Amniotic stem cell (primary cell): ENCODE measurements at places on chromosomes 6 and 20.

- no peak for DNase-seq
Measured at GRCh38 chr6:52418606-52419005, 1.5 kb upstream of the EFHC1 start.

DNA sequence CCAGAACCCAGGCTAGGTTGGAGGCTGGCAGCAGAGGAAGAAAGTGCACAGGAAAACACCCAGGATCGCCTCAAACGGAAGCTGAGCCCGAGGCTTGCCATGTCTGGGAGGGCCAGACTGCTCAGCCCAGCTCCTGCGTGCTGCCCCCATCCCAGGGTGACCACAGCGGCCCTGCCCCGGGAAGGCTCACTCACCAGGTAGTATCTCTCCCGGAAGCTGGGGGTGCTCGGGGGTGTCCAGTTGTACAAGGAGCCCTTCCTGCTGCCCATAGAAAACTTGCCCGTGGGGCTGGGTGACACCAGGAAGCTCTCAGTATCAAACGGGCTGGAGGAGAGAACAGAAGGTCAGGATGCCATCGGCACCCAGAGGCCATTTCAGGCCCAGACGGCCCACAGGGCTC is 86.9 kb downstream of the RIPOR3 start:
- no peak for DNase-seq

DNA sequence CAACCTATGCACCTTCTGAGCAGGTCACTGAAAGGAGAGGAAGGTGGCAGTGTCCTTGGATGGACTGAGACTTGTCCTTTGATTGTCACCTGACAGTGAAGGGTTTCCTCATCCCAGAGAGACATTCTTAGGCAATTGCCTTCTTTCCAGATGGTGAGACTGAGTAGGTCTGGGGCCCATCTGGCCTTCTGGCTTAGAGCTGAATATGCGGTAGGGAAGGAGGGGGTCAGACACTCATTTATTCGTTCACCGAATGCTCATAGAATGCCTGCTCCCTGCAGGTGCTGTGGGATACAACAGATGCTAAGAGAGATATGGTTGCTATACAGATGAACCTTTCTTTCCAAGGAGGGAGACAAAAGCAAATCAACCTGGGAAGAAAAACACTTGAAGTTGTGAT is 76.8 kb downstream of the BMP6 start:
- DNase-seq = no peak

- DNase-seq = no peak
Measured at GRCh38 chr6:112184951-112185350, 69.4 kb downstream of the LAMA4 start.

GRCh38 chr20:64038565-64039292 is 2.7 kb downstream of the C20orf204 start:
- DNase-seq = no peak

GRCh38 chr6:75460681-75461080 is 32.9 kb downstream of the FILIP1 start:
- DNase-seq = no peak

GRCh38 chr20:59007665-59008511 is 834 bp upstream of the CTSZ start:
- no peak for DNase-seq

- no peak for DNase-seq
Measured at GRCh38 chr6:135854799-135855198, 3.3 kb downstream of the PDE7B start.

- DNase-seq = no peak
Measured at GRCh38 chr20:47241345-47241781, 115.1 kb downstream of the ZMYND8 start.

- DNase-seq = no peak
Measured at GRCh38 chr20:57583289-57584257, 22.7 kb downstream of the PCK1 start.

- no peak for DNase-seq
Measured at GRCh38 chr20:49893242-49894072, 21.9 kb downstream of the SPATA2 start.

- no peak for DNase-seq
Measured at GRCh38 chr6:169665289-169665688, 36.5 kb downstream of the WDR27 start.

GRCh38 chr20:48178633-48179032 is 393.4 kb upstream of the SULF2 start:
- no peak for DNase-seq

DNA sequence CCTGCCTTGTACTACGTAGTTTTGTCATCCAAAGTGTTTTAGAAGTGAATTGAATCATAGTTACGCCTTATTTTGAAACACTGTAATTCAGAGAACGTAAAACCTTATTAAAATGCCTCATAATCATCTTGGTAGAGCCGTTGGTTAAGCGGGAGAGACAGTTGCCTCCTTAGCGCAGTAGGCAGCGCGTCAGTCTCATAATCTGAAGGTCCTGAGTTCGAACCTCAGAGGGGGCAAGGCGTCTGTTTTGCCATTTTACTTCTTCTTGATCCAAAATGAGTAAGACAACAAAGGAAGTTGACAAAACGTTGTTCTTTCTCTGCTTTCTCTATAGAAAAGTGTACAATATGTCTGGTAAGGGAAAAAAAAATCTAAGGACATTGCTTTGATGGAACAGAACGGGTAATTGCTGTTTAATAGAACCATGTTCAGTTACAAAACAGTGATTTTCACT is 20.7 kb upstream of the TRIM27 start:
- DNase-seq = no peak

DNA sequence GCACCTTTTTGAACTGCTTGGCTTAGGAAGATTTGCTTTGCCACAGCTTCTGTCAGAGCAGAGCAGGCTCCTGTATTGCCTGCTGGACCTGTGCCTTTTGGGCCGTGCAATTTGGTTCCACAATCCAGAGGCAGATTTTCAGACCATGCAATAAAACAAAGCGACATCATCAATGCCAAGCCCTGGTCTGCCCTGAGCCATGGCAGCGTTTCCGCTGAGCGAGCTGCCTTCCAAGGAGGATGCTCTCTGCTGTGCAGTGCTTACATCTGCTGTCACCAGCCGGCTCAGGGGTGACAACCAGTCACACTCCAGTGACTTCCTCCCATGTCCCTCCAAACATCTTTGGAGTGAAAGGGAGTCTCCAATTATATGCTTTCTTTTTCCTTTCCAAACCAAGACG is 282.2 kb downstream of the CDH26 start:
- DNase-seq = no peak

- no peak for DNase-seq
Measured at GRCh38 chr6:151154418-151154817, 85.3 kb upstream of the AKAP12 start.

DNA sequence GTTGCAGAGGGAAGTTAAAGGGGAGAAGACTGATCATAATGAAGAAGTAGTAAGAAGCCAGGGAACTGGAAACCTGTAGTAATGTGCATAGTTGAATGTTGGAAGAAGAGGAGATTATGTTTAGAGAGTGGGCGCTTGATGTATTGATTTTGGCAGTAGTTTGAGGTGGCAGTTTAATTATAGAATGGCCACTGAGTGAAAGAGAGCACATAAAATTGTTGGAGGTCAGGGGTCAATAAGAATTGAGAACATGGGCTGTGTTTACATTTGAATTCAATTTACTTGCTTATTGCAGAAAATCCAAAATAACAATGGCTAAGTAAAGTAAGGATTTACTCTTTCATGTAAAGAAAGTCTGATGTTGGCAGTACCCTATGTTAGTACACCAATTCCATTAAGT is 15.7 kb downstream of the VTA1 start:
- no peak for DNase-seq

DNA sequence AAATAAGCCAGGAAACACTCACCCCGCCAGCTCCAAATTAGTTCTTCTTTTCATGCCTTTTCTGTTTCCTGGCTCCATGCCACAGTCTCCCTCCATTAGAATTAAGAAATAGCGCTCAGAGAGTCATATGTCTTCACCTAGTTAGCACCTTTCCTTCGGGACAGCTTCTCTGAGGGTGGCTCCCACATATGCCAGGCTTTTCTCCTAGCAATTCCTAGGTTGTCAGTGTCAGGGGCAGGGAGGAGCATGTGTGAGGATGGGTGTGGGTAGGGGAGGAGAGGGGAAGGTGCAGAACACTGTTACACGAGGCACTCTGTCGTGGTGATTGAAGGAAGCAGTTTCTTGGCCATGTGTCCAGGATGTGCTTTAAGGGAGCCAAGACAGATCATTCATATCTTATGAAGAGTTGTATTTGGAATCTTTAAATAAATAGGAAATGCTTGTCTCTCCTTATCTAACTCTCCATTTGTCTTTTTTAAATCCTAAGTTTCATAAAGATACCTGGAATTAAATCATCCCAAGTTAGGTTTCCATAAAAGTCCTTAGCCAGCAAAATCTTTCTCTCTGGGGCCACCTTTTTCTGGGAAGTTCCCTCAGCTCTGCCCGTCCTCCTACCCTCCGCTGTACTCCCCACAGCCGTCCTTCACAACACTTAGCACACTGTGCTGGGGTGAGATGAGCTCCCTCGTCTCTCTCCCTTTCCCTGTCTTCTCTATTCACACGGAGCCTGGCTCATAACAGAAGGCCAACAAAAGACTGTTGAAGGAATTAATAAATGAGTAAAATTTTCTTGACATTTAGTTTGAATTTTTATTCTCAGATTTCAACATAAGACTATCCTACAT is 361.0 kb downstream of the CD83 start:
- no peak for DNase-seq

GRCh38 chr20:7637184-7637583 is 303.1 kb downstream of the HAO1 start:
- DNase-seq = no peak

GRCh38 chr20:64153410-64153809 is 10.8 kb upstream of the MYT1 start:
- no peak for DNase-seq
